ENCODE measurements at places on chromosomes 1 and 21. TPM values are rescaled to one million over a fixed set of nuclear protein-coding genes. Genes with fewer than 3 reads are reported as not detected.

The SLC19A1 gene
- total RNA-seq: 62.5 TPM

- no peak for DNase-seq
Observed at GRCh38 chr1:188386666-188387065, 1557.9 kb downstream of the PLA2G4A start.

DNA sequence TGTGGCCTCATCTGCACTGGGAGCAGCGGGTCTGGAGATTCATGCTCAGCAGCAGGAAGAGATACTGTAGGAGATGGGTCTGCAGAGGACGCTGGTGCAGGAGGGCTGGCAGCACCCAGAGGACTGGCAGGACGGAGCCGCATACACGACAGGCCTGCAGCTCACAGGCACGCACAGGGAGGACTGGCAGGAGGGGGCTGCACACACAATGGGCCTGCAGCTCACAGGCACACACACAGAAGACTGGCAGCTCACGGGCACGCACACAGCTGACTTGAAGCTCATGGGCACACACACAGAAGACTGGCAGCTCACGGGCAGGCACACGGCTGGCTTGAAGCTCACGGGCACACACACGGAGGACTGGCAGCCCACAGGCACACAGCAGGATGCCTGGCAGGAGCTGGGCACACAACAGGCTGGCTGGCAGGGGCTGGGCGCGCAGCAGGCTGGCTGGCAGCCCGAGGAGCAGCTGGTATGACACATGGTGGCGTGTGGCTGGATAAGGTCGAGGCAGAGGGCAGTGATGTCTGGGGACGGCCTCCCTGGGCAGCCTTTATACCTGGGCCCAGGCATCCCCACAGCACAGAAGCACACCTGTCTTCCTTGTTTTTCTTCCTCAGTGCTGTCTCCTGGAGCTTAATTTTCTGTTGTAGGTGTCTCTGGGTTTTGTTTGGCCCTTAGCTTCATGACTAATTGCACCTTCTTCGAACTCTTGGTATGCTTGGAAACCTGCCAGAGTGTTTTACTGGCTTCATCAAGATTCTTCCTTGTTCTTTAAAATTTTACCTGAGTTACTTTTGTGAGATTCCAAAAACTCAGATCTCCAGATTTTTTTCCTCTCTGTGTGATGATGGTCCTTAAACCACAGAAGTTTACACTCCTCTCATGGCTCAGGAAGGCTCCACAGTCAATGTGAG lies at the start of gene KRTAP12-2:
Gene KRTAP12-2, minus strand, starts transcription at position 527 of the 920 bp plus-strand sequence. Its CDS starts 41 bp downstream, at position 486.
- DNase-seq: no peak

DNA sequence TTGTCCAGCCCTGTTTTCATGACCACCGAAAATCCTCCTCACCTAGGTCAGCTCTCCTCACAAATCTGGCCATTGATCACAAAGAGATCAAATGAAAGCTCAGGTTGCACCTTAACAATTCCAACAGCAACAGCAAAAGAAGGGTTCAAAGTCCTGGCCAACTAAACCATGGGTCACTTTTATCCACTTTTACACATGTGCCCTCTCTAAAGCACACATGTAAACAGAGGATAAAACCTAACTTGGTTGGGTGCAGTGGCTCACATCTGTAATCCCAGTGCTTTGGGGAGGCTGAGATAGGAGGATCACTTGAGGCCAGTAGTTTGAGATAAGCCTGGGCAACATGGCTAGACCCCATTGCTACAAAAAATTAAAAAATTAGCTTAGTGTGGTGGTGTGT lies 3.9 kb upstream of the RBM15 start:
- no peak for DNase-seq

DNA sequence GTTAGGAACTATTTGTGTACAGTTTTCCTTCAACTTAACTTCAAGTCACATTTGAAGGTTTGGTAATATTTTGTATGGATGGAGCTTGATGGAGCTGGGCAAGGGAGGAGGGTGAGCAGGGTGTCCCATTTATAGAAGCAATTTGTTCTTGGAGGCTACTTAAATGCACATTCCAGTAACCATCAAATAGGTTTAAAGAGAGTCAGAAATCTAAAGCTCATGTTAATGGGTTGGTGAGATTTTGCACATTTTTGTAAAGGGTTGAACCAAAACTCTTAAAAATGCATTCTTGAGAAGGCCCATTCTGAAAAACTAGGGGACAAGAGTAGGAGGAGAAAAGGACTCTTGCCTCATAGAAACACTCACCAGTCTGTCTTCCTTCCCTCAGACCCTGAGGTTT lies 10.1 kb downstream of the FNDC5 start:
- DNase-seq: no peak

All from activated naive CD4-positive, alpha-beta T cell treated with anti-CD3 and anti-CD28 coated beads, Interleukin-2, amount 50 U/mL, for 72 hours (primary cell).